ENCODE measurements at places on chromosomes 3 and 15.

GRCh38 chr3:130760922-130761321, 14.3 kb upstream of the PIK3R4 start:
- no peak for DNase-seq

GRCh38 chr15:40034186-40034946, 4.6 kb downstream of the SRP14 start:
- DNase-seq = no peak

GRCh38 chr3:58693940-58694850, 27.6 kb upstream of the FAM3D start:
- no peak for DNase-seq

GRCh38 chr15:51550841-51551240, 71.7 kb downstream of the DMXL2 start:
- DNase-seq = no peak

- DNase-seq = no peak
Observed at GRCh38 chr3:64903006-64903405, 215.2 kb upstream of the ADAMTS9 start.

- peak; percentile 31 for DNase-seq
Observed at GRCh38 chr3:157532529-157533297, 29.5 kb upstream of the VEPH1 start.

- DNase-seq = no peak
Observed at GRCh38 chr3:194119831-194120590, 15.9 kb upstream of the HES1 start.

GRCh38 chr3:28544236-28544635, 195.6 kb upstream of the AZI2 start:
- DNase-seq = no peak

- no peak for DNase-seq
Observed at GRCh38 chr3:142356818-142357217, 91.0 kb downstream of the XRN1 start.

GRCh38 chr15:75104804-75105557, 81.6 kb downstream of the PPCDC start:
- DNase-seq = no peak

DNA sequence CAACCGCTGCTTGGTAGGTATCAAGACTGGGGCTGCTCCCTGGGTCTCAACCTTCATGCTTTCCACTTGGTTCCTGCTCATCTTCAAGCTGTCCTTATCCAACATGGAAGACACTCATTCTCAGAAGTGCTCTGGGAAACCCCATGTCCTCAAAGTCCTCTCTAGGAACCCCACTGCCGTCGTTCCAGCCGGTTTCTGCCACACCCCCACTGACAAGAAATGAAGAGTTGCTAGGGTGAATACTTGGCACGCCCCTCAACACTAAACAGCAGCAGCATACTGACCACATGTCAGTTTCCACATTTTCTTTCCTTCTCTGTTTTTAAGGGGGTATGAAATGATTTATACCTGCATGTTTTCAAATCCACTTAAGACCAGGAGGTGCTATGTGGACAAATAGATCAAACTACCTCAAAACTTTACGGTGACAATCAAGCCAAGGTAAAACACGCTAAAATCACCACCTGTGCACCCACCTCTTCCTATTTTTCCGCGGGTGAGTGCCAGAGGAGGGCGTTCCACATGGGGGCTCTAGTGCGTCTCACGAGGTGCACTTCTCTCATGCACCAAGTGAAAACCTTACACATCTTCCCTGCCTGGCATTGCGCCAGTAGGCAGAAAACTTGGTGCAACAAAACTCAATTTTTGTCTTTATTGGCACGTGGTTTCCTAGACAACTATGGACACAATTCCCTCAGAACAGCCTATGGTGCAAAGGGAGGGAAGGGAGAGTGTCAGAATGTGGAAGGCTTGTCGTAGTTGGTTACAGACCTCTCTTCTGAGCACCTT, 125.1 kb downstream of the TJP1 start:
- DNase-seq = no peak

DNA sequence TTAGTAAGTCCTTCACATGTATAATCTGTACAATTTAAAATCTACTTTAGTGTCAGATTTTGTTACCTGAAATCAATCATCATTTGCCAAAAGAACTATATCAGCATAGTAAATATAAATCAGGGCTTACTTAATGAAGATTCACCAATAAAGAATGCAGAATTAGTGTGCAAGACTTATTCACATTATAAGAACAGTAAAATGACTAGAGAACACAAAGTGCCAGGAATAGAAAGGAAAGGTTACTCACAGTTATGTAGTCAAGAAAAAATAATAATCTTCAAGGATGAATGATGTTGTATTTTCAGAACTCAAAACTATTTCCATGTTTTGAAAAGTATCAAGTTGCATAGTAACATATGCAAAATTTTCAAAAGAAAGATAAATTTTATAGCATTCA, 891.9 kb downstream of the ROBO1 start:
- no peak for DNase-seq

DNA sequence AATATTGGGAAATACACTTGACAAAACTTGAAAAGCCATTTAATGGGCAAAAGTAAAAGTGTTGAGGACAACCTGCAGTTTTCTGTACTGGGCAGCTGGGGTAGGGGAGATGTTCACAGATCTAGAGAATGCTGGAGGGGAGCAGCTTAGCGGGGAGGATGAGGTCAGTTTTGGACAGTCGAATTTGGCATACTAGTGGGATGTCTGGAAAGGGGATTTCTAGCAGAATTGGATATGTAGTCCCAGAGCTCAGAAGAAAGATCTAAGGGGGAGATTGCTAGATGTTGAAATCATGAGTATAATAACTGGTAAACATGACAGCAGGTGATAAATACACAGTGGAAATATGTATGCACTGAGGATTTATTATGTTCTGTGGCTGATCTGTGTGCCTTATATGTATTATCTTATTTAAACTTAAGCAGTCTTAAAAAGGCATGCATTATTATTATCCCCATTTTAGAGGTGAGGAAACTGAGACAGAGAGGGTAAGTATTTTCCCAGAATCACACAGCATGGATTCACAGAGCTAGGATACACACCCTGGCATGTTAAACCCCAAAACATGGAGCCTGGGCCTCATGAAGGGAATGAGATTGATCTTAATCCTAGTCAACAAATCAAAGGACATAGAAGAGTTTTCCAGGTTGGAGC, 42.7 kb downstream of the TLNRD1 start:
- DNase-seq = no peak

- DNase-seq = no peak
Observed at GRCh38 chr3:181921220-181921619, 209.5 kb downstream of the SOX2 start.

DNA sequence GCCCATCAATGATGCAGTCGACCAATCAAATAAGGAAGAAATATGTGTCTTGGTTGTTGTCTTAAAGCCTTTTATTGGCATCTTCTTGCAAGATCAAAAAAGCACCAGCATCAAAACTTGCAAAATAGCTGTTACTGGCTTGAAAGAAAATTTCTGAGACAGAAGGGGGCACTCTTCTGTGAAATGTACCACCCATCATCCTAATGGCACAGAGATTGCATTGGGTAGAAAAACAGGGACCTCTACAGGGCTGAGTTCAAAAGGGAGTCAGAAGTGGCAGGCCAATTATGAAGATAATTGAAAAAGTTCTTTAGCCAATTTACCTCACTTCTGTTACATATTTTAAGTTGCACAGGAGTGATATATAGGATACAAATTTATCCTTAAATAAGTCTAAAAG, 122.3 kb upstream of the GPR149 start:
- DNase-seq = no peak

DNA sequence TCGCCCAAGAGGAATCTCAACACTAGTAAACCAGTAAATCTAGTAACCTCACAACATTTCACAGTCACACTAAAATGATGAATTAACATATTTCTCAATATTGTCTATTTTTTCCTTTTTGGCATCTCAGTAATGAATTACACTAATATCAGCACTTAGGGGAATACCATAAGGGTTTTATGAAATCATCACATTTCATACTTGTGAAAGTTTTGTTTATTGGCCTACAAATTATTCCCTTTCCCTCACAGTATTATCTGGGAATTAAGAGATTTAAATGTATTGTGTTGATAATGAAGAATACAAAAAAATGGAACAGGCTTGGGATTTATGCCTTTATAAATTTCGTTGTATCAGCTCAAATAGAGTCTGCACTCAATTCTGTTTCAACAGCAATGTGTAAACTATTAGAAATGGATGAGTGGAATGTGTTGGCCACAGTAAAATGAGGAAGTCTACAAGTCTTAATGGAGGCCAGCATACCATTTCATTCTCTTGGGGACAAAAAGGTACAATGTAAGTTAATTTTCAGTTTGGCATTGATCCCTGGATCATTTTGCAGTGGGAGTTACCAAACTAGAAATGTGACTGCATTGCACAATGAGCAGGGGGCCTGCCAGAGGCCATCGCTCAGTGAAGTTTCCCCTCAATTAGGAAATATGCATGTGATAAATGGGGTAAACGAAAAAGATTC, 195.4 kb downstream of the FMN1 start:
- no peak for DNase-seq

DNA sequence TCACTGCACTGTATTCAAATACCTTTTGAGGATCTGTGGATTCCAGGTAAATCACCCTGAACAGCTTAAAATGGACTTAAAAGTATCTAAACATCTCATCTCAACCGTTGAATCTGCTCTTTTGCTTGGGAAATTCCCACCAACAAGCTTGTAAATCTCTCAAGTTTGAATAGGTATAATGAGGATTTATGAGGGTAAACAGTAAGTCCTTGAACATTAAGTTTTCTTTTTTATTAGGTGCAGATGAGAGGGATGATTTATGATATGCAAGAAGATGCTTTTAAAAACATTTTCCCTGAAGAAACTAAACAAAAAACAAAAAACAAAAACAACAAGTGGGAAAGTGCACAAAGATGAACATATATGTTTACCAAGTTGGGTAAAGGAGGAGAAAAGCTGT, 290.6 kb downstream of the ROBO1 start:
- no peak for DNase-seq

GRCh38 chr15:88624156-88624970, 3.2 kb downstream of the AEN start:
- no peak for DNase-seq

GRCh38 chr3:196883361-196883760, 15.6 kb downstream of the SENP5 start:
- no peak for DNase-seq

DNA sequence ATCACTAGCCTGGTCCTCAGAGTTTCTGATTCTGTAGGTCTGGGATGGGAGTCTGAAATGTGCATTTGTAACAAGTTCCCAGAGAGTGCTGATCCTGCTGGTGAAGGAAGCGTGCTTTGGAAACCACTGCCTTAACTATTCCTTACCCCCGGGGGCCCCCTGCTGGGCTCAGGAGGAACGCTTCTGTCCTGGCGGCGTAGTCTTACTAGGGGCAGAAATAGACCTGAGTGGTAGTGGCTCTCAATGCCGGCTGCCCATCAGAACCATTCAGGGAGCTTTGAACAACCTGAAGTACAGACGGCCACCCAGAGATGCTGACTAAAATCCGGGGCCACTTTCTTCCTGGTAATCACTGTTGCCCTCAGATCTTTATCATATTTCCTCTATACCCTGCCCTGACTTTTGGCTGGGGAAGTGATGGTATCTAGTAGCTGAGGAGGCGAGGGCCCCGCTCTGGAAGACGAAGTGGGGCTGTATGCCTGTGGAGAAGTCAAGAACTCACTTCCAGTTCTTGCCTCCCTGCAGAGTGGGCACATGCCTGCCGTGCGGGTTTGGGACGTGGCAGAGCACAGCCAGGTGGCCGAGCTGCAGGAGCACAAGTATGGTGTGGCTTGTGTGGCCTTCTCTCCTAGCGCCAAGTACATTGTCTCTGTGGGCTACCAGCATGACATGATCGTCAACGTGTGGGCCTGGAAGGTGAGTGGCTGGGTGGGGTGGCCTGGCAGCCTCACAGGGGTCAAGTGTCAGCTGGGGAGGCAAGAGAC, 16.3 kb upstream of the JMJD7 start:
- DNase-seq = peak; percentile 87

- no peak for DNase-seq
Observed at GRCh38 chr3:184078851-184079250, 18.0 kb upstream of the HTR3E start.

GRCh38 chr3:175159202-175159601, 300.1 kb downstream of the NAALADL2 start:
- DNase-seq = no peak

GRCh38 chr3:170078620-170079281, 41.0 kb downstream of the GPR160 start:
- DNase-seq = no peak

GRCh38 chr15:23438816-23439466, 8.1 kb downstream of the GOLGA6L2 start:
- DNase-seq = no peak

DNA sequence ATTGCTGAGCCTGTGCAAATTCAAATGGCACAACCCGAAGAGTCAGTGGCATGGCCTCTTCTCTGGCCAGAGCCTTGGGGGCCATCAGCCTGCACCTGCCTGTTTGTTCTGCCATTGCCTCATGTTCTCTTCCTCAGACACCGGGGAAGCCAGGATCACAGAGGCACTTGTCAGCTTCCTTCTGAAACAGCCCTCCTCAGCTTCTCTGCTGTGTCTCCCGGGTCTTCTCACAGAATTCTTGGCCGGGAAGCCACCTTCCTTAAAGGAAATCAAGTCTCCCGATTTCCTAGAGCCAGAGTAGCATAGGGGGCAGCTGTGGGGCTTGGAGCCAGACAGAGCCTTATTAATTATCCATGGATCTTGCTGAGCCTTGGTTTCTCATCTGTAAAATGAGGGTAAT, 47.4 kb upstream of the CGNL1 start:
- DNase-seq = no peak

DNA sequence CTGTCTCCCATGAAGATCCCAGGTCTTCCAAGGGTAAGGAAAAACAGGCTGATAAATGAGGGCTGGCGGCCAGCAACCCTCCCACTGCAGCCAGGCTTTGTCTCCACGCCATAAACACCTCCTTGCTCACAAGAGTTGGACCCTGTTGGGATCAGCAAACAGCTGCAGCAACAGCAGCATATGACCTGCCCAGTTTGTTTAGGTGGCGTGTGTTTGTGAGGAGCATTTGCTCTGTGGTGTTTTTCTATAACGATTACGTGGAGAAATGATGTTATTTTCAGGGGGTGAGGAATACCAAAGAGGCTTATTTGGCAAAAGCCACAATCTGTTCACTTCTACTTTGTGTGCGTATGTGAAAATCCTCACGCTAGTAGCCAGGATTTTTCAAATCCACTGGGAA, 58.5 kb downstream of the RFTN1 start:
- DNase-seq = no peak

- no peak for DNase-seq
Observed at GRCh38 chr15:68565726-68566125, 13.1 kb upstream of the CORO2B start.

DNA sequence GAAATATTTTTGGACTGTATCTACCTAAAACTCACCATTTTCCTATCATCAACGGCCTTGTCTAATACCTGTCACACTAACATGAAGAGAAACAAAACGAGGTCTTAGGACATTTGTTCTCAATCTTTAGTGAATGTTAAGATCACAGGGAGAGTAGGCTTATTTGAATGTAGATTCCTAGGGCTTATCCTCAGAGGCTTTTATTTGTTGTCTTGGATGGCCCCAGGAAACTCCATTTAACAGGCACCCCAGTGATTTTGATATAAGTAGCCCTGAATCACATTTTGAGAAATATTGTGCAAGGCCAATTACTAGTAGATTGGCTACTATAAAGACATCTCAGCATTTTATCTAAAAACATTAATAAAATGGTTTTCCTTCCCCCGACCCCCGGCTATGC, 367.4 kb downstream of the GAP43 start:
- no peak for DNase-seq
